ENCODE measurements at places on chromosomes 4 and X.

- DNase-seq: no peak
Observed at GRCh38 chrX:2498781-2499302, 1.9 kb downstream of the DHRSX start.

DNA sequence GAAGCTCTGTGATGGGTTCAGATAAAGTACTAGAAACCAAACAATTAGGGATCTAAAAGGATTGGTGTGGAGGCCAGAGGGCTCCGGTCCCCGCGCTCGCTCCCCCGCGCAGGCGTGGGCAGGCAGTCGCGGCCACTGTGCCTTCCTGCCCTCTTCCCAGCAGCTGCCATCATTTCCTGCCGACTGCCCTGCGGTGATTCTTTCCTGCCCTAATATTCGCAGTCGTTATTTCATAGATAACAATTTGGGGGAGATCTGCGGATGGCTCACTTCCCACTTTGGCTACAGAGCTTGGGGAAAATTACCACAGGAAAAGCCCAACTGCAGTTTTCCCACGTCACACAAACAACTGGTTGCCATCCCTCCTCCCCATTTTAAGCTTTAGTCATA, 2.2 kb downstream of the GRIA2 start:
- DNase-seq: no peak

DNA sequence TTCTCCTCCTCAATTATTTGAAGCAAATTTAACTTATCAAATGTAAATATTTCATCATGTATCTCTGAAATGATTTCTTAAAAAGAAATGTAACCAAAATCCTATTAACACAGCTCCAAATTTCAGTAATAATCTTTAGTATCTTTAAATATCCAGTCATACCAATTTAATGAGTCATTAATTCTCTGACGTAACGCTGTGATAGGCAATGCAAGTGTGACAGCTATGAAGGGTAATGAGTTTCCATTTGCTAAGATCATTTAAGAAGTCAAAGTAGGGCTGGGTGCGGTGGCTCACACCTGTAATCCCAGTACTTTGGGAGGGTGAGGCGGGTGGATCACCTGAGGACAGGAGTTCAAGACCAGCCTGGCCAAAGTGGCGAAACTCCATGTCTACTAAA, 15.6 kb downstream of the RPS3A start:
- no peak for DNase-seq

DNA sequence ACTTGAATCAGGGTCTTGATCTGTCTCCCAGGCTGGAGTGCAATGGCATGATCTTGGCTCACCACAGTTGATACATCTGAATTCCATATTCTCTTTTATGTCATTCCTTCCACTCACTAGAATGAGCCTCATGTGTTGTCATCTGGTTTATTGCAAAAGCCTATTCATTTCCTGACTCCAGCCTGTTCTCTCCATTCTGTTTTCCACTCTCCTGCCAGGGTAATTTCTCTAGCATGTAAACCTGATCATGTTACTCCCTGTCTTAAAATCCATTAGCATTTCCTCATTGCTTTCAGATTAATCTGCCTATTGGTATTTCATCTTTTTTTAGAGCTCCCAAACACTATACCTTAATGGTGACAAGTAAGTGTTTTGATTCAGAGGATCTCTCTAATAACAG, 4.3 kb upstream of the DDX60L start:
- DNase-seq: no peak

DNA sequence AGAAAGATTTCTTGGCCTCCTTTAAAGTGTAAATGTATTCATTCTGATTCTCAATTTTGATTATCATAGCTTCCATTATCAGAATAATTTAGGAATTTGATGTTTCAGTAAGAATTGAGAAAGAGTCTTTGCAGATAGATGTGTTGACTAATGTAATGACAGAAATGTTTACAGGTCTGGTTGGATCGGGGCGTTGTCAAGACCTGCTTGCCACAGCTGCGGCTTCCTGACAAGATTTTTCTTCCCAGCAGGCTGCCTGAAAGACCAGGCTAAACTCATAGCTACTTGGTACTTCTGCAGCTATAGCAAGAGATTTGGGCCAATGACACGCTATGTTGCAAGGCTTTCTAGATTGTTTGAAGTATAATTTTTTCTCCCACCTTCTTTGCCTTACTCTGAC, 91.5 kb upstream of the ANKRD50 start:
- no peak for DNase-seq

DNA sequence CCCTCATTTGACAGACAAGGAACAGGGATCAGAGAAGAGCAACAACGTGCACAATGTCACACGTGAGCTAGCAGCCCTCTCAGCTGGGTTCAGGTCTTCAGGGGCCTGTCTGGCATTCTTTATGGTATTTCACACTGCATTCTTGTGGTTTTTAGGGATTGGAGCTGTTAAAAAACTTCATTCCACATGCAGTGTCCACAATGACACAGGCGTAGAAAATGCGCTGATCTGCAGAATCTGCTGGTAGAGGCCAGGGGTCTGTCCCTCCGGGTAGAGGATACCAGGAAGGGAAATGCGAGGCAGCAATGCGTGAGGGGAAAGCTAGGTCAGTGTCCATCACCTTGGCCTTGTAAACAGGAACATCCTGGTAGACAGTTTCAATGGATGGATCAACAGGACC, 36.6 kb downstream of the MAP7D3 start:
- DNase-seq: no peak

GRCh38 chr4:89719536-89720090, 117.3 kb downstream of the SNCA start:
- DNase-seq: no peak

Measured in muscle of arm (tissue), 14 donors.